ENCODE measurements at places on chromosomes 6 and 20. TPM values are rescaled to one million over a fixed set of nuclear protein-coding genes. Genes with fewer than 3 reads are reported as not detected.

The THBS2 gene
- 3.9 TPM for polyA plus RNA-seq

The LTA gene
- polyA plus RNA-seq: not detected

GRCh38 chr6:10375391-10375969 is 39.4 kb downstream of the TFAP2A start:
- H3K27ac ChIP-seq: no peak overlapping the region
- H3K4me1 ChIP-seq: peaks cover 16% of the 10 kb centered on the region
- H3K36me3 ChIP-seq: no peaks in the 10 kb centered on the region
- DNase-seq: no peak
- H3K27me3 ChIP-seq: peaks cover 10% of the 10 kb centered on the region

DNA sequence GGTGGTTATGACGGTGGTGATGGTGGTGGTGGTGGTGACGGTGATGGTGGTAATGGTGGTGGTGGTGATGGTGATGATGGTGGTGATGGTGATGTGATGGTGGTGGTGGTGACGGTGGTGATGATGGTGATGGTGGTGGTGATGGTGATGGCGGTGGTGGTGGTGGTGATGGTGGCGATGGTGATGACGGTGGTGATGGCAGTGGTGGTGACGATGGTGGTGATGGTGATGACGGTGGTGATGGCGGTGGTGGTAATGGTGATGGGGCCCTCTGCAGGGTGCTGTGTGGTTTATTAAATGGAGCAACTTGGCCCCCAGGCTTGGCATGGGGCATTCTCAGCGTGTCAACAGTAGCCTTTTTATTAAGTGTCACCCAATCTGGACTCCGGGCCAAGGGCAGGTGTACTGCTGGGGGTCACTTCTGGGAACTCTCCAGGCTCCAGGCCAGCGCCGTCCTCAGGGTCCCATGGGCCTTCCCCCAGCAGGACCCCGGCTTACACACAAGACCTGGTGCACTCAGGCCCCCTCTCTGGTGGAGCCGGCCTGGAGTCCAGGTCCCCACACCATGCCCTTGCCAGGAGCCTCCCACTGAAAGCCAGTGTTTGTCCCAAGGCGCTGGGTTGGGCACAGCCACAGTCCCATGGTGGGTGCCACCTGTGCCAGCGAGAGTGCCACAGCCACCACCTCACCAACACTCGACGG is 8.8 kb downstream of the CABLES2 start:
- H3K4me3 ChIP-seq: no peak overlapping the region
- no peak for DNase-seq
- no peaks in the 10 kb centered on the region for H3K36me3 ChIP-seq
- no peak overlapping the region for H3K27ac ChIP-seq

Measured in hepatocyte (in vitro differentiated cells).